ENCODE measurements at places on chromosomes 1 and 21.

DNA sequence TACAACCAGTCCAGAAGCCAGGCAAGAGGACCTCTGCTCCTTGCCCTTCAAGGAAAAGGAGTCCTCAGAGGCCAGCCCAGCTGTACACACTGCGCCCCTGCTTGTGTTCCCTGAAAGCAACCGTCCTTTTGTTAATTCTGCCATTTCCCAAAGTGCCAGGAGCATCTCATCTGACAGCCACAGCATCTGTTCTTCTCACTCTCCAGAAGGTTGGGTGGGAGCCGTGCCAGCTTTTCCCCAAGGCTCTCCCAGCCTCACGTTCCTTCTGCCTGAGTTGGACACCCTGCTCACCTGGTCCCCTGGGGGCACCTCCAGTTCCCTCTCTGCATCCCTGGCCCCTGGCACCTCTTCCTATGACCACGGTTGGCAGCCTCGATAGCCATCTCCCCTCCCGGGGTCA, 10.5 kb upstream of the CNTN2 start:
- DNase-seq = no peak

DNA sequence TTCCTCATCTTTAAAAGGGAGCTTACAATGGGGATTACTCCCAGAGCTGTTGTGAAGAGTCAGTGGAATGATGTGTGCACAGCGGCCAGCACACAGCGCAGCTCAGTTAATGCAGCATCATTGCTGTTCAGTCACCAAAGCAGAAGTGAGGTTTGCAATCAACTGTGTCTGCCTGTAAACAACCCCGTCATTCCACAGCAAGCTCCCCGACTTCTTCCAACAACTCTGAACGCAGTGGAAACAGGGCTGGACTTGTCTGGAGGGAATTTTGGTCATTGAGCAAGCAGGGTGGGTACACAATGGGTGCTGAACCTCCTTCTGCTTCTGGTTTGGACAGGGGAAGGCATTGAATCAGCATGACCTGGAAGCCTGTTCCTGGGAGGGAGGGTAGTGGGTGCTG, 347.4 kb downstream of the PTPRU start:
- DNase-seq = no peak

DNA sequence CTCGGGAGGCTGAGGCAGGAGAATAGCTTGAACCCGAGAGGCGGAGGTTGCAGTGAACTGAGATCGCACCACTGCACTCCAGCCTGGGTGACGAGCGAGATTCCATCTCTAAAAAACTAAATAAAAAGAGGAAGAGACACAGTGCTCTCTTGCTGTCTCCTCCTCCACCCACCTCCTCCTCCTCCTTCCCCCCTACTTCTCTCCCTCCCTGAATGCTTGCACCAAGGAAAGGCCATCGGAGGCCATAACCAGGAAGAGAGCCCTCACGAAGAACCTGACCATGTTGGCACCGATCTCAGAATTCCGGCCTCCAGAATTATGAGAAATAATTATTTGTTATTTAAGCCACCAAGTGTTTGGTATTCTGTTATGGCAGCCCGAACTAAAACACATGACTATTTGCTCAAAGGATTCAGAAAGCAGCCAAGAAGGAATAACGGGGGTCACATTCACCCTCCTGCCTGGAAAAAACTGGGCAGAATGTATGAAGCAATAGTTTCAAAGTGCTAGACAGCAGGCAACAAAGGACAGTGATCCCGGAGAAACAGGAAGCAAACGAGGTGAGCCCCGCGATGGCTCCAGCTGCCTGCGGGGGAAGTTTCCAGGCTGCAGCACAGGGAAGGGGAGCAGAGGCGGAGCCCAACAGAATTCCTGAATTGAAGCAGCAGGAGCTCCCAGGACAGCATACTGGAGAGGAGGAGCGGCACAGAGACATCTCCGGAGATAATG, 35.8 kb downstream of the LDLRAD1 start:
- peak; percentile 29 for DNase-seq

GRCh38 chr1:119008483-119009311, 20.6 kb upstream of the TBX15 start:
- DNase-seq = peak; percentile 41

DNA sequence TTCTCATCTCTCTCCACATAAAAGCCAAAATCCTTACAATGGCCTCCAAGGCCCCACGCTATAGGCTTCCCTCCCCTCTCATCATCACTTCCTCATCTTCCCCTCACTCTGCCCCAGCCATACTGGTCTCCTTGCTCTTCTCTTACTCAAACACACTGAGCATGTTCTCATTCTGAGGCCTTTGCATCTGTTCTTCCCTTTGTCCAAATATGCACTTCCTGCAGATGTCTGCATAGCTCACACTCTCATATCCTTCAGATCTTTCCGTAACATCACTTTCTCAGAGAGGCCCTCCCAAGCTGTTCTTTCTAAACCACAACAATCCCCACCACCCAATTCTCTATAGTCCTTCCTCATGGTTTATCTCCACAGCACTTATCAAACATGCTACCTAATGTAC, 284.1 kb downstream of the HHIPL2 start:
- no peak for DNase-seq

- no peak for DNase-seq
Observed at GRCh38 chr1:29172415-29172939, 9.2 kb downstream of the SRSF4 start.

DNA sequence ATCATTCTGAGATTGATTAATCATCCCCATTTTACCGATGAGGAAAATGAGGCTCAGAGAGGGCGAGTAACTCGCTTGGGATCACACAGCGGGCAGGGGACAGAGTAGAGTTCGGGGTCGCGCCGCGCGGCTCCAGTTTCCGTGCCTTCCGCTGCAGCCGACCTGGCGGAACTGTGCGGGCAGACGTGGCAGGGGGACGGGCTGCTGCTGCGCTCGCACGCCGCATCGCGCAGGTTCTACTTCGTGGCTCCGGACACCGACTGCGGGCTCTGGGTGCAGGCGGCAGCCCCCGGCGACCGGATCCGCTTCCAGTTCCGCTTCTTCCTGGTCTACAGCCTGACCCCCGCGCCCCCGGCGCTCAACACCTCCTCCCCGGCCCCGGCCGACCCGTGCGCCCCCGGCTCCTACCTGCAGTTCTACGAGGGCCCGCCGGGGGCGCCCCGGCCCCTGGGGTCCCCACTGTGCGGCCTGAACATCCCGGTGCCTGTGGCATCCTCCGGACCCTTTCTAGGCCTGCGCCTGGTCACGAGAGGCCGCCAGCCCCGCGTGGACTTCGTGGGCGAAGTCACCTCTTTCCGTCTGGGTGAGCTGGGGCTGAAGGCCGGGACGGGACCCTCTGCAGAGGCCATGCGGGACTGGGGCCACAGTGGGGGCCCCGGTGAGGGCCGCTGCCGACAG, 2.3 kb downstream of the LDLRAD2 start:
- peak; percentile 12 for DNase-seq

DNA sequence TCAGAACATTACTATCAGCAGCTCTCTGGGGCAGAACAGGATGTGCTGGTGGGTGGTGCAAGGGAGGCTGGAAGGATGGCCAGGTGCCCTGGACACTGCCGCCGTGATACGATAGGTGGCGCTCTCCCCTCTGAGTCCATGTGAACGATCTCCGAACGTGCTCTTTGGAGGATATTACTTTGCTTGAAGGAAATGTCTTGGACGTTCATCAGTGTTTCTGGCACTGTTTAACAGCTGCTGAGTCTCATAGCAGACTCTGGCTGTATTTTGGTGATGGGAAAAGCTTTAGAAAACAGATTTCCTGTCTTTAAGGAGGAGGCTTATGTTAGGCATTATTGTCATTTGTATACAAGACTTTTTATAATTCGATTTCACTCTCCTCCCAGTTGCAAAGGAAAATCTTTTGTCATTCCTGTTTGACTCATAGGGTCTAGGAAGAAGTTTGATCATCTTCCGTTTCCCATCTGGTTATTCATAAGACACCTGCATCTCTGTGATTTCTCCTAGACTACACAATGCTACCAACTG, 386.2 kb upstream of the ADGRL2 start:
- peak; percentile 21 for DNase-seq

DNA sequence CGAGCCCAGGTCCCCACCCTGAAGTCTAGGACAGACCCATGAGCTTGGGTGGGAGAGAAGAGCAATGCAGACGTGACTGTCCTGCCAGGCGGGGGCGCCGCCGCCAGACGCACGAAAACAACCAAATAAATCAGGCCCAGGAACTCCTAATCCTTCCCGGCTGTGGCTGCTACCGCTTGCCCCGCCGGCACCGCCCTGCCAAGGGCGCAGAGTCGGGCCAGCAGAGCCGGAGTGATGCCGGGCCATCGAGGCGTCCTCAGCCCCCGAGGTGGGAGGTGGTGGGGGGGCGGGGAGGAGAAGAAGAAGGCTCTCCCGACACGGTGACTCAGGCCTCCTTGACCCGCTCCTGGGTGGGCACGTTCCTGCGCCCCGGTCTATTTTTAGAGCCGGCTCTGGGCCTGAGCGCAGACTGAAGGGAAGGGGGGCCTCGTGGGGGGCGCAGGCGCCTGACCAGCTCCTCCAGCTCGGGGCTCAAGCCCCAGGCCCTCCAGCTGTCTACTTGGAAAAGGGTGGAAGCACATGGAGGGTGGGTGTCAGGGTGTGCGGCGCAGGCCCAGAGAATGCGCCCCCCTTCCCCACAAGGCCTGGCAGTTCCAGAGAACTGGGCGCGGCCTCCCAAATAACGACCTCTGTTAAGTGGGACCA, 10.7 kb upstream of the COL16A1 start:
- peak; percentile 23 for DNase-seq

Measured in suppressor macrophage treated with lipopolysaccharide for 4 hours (primary cell).